SK-N-SH (cell line): ENCODE measurements at places on chromosomes 1 and 21. TPM values are rescaled to one million over a fixed set of nuclear protein-coding genes. Genes with fewer than 3 reads are reported as not detected.
A peak's percentile ranks its signal among the peaks of the same experiment; 100 is the strongest.

The PDE9A gene
- polyA plus RNA-seq, result 0.28 and 0.54 TPM in 2 replicates

The NUF2 gene
- polyA plus RNA-seq, result 11.3 and 13.5 TPM in 2 replicates

DNA sequence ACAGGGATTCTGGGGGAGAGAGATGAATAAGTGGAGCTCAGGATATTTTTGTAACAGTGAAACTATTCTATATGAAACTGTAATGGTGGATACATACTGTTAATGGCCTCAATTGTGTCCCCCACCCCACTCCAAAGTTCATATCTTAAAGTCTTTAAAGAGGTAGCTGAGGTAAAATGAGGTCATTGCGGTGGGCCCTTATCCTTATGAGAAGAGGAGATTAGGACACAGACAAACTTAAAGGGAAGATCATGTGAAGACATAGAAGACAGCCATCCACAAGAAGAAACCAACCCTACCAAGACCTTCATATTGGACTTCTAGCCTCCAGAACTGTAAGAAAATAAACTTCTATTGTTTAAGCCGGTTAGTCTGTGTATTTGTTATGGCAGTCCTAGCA lies 9.8 kb downstream of the TXNDC12 start:
- no peak for DNase-seq

DNA sequence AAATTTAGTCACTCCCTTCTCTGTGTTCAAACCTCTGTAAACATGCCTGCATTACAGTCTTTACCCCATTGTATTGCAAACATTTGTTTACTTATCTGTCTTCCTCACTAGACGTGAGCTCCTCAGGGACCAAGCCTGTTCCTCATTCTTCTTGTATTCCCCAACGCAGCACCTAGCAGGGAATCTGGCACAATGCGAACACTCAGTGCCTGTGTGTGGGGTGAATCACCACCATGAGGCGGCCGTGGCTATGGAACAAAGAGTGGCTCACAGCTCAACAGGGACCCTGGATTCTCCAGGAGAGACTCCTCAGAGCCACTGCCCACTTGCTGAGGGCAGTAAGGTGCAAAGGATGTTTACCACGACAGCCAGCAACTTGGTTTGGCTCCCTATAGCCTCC lies 95.9 kb downstream of the DDX20 start:
- no peak for DNase-seq

DNA sequence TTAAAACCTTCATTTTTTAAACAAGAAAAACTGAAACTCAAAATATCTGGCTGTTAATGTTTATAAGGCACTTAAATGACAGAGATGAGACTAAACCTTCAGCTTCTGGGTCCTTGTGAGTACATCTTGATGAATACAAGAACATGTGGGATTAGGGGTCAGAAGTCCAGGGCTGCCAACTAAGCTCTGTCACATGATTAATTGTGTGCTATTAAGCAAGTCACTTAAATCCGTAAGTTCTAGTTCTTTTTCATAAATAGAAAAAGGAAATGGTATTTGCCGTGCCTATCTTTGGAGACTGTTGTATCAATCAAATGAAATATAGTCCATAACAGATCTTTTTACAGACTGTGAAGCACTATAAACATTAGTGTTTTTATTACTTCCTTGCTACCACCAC lies 43.2 kb upstream of the KCTD3 start:
- DNase-seq, result no peak

GRCh38 chr1:3431686-3432085 lies 22.8 kb upstream of the ARHGEF16 start:
- no peak for DNase-seq

- DNase-seq, result no peak
Observed at GRCh38 chr1:3119725-3120124, 50.7 kb downstream of the PRDM16 start.

The RGS13 gene
- 0.05 TPM in 1 of 2 replicates, not detected in the other for polyA plus RNA-seq

DNA sequence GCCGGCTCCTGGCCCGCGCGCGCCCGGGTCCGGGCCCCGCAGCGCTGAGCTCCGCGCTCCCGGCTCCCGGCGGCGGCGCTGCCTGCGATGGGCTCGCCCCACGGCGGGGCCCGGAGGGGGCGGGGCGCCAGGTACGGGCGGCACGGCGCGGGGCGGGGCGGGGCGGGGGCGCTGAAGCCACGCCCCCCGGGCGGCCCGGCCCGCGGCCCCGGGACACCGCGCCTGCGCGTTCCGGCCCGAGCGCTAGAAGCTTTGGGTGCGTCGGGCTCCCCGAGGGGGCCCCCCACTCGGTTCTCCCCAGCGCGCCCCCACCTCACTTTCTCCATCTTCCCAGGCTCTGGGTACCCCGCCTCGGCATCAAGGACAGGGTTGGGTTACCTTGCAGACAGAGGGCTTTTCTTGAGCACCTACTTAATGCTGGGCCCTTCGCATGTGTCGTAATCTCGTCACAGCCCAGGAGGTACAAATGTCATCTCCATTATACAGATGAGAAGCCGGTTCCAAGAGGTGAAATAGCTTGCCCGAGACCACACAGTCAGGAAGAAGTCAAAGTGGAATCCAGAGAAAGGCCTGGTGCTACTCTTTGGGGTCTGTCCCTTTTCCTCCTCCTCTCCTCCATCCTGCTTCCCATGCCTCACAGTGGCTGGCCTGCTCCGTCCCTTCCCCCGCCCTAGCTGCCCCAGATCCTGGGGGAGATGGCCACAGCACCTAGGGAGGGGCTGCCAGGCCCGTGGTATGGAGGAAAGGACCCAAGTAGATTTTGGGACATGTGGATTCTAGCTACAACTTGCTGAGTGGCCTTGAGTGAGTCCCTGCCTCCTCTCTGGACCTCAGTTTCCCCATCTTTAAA lies 46.5 kb downstream of the RAP1GAP start:
- peak; percentile 94 for DNase-seq
